ENCODE measurements at places on chromosomes 2 and 18.

- H3K4me1 ChIP-seq = no peaks in the 10 kb centered on the region
- H3K36me3 ChIP-seq = peaks cover 5% of the 10 kb centered on the region
- no peak overlapping the region for H3K4me3 ChIP-seq
- H3K27ac ChIP-seq = no peak overlapping the region
- peaks cover 1% of the 10 kb centered on the region for H3K27me3 ChIP-seq
These were observed 54.2 kb downstream of the PDE1A start for GRCh38 chr2:182372661-182373060.

DNA sequence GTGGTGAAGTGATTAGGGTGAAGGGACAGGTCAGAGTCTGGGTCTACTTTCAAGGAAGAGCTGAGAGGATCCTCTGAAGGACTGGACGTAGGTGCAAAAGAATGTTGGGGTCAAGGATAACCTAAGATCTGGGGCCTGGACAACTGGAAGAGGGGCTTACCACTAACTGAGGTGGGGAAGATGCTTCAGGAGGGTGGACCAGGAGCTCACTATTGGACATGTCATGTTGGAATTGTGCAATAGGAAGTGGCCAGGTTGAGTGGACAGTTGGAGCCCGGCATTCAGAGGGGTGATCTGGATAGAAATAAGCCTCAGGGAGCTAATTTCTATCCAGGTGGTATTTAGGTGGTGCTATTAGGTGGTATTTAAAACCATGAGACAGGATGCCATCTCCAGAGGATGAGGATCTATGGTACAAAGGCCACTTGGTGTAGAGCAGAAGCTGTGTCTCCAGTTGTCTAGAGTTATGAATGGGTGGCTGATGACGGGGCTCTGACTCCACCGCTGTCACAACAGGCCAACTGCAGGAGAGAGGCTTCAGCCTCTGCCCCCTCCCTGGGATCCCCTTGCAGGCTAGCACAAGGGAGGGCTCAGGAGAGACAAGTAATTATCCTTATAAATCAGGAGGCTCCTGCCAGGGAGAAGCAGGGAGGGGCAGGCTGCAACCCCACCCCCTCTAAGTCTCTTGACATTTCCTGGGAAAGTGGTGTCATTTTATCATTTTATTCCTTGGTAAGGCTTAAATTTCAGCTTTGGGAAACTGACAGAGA, 158.0 kb downstream of the SMAD7 start:
- no peak for DNase-seq
- no peak overlapping the region for H3K27ac ChIP-seq
- no peaks in the 10 kb centered on the region for H3K27me3 ChIP-seq
- H3K36me3 ChIP-seq = no peaks in the 10 kb centered on the region
- no peak overlapping the region for H3K4me3 ChIP-seq

DNA sequence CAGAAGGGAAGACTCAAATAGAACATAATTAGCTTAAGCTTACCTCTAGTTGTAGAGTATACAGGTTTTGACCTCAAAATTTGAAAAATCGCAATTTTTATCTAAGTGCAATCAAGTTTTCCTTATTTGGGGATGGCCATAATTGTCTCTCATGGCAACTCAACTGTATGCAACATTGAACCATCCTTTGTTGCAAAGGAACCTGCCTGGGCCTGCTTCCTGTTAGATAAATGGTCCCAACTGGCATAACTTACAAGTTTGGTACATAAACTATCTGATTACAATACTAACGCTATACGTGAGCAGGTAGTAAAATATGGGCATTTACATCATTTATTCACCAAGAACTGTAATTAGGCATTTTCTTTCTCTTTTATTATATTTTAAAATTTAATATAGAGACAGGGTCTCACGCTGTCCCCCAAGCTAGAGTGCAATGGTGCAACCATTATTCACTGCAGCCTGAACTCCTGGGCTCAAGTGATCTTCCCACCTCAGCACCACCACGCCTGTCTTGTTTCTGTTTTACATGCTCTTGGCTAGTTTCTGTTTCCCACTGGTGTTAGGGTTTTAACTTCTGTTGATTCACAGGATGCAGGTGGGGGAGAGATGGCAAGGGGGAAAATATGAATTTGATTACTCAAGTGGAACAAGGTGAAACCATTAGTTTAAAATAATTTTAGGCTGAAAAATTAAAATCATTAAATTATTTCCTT, 55.3 kb upstream of the B3GNT2 start:
- peaks cover 5% of the 10 kb centered on the region for H3K36me3 ChIP-seq
- DNase-seq = no peak
- peak overlapping the region; percentile 46 for H3K27ac ChIP-seq
- H3K4me1 ChIP-seq = no peaks in the 10 kb centered on the region

DNA sequence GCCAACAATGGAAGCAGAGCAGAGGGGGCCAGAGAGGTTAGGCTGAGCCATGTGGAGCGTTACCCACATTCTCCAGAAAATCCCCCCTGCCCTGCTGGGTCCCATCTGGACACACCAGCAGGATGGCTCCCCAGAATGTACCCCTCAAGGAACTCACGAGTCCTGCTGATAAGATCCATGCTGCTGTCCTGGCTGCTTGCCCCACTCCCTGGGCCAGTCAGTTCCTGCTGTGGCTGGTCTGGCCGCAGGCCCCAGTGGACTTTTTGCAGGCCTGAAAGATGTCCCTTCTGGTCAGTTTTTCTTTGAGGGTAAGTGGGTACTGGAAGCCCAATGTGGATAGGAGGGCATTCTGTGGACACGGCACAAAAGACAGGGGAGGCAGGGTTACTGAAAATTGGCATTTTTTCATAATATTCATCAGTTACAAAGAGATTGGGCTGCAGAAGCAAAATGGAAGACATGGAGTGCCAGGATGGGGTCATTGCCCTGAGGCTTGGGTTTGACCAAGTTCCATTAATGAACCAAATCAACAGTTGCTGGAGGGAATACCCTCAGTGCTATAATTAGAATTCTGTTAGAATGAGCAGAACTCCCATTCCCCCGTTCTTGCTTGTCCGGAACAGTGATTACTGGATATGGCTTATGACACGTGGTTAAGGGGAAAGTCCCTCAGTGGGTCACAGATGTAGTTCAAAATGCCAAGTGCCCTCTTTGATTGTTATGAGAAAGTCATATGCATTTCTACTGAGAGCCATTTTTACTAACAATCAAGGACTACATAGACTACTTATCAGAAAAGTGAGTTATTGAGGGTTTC, 38.7 kb downstream of the SLC4A5 start:
- no peak for DNase-seq
- no peak overlapping the region for H3K27ac ChIP-seq
- peaks cover 4% of the 10 kb centered on the region for H3K4me1 ChIP-seq
- H3K36me3 ChIP-seq = peaks cover 6% of the 10 kb centered on the region
- H3K27me3 ChIP-seq = no peaks in the 10 kb centered on the region

GRCh38 chr2:237222601-237223041, 136.9 kb downstream of the COPS8 start:
- no peak overlapping the region for H3K27ac ChIP-seq
- H3K27me3 ChIP-seq = peaks cover 9% of the 10 kb centered on the region
- H3K4me1 ChIP-seq = no peaks in the 10 kb centered on the region
- no peak overlapping the region for H3K4me3 ChIP-seq

DNA sequence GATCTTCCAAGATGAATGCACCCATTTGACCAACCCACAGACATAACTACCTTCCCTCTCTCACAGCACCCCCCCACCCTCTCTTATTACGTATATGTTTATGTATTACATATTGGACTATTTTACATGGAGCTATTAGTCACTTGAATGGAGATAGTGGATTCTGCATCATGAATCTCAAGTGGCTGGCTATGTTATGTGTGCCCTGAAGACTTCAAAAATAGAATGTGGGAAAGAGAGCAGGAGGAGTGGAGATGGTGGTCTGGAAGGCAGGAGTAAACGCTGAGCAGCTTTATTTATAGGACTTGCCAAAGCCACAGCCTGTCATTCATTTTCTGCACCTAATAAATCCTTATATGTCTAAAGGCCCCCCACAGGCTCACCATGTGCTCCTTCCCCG, 4.9 kb downstream of the ANTXR1 start:
- H3K36me3 ChIP-seq = no peaks in the 10 kb centered on the region
- peaks cover 6% of the 10 kb centered on the region for H3K4me1 ChIP-seq
- no peak overlapping the region for H3K27ac ChIP-seq

GRCh38 chr18:12571630-12572029, 86.3 kb downstream of the SPIRE1 start:
- H3K27ac ChIP-seq = no peak overlapping the region
- no peaks in the 10 kb centered on the region for H3K27me3 ChIP-seq
- H3K36me3 ChIP-seq = no peaks in the 10 kb centered on the region

DNA sequence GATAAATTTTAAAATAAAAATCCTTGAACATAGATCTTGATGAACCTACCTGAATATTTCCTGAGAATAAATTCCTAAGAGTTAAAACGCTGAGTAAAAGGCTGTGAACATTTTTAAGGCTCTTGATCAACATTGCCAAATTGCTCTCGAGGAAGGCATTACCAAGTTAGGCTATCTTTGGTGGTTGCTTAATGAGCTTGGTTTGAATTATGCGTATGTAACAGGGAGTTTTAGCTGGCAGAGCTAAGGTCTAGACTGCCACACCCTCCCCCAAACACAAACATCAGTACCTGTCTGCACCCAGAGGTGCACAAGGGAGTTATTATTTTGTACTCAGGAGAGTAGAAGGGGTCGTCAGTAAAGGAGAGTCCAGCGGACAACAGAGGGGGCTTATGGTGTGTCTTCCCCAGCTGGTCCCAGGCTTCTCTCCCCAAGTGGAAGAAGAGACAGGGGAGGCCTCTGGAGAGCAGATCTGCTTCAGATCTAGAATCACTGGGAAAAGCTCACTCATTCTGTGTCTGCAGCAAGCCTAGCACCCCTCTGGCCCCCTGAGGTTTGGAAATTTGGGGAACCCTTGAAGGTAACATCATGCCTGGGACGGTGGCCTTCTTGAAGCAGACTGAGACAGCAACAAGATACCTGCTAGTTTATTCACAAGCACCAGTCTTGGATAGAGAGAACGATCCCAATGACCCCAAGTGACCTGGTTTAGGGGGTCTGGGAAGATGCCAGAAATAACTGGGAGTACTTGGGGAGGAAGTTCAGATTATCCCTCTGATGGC, 197.2 kb upstream of the ID2 start:
- no peak overlapping the region for H3K27ac ChIP-seq
- no peak overlapping the region for H3K4me3 ChIP-seq
- no peaks in the 10 kb centered on the region for H3K27me3 ChIP-seq
- no peak for DNase-seq
- H3K36me3 ChIP-seq = no peaks in the 10 kb centered on the region

DNA sequence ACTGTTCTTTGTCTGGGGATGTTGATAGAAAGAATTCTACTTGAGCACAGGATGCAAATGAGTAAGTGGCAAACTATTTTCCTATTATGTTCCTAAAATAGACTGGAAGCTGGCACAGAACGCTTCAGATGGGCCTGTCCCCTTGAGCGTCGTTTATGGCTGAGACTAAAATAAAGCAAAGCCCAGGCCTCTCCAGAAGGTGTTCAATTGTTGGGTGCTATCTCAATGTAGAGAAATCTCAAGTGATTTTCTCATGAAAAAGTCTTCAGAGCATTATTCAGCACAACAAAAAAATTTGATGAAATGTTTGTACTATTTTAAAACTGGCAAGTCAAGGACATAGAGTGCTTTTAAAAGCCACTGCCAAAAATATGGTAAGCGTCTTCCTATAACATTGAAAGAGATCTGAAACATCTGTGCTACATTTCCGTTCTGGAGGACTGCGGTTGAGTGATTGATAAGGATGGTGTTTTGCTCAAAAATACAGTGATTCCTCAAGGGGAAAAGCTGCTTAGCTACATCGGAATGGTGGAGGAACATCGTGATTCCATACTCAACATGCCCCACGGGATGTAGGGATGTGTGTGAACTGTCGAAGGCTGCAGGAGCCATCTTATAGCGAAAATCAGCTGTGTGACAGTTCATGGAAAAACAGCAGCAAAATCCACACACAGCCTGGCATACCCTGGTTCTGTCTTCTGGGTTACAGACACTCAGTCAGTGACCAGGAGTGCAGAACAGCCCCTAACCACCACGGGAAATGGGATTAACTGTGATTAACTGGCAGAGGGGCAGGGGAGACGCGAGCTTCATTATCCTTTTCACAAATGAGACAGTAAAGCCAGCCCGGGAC, 10.4 kb upstream of the LRRFIP1 start:
- no peaks in the 10 kb centered on the region for H3K36me3 ChIP-seq
- no peaks in the 10 kb centered on the region for H3K27me3 ChIP-seq

DNA sequence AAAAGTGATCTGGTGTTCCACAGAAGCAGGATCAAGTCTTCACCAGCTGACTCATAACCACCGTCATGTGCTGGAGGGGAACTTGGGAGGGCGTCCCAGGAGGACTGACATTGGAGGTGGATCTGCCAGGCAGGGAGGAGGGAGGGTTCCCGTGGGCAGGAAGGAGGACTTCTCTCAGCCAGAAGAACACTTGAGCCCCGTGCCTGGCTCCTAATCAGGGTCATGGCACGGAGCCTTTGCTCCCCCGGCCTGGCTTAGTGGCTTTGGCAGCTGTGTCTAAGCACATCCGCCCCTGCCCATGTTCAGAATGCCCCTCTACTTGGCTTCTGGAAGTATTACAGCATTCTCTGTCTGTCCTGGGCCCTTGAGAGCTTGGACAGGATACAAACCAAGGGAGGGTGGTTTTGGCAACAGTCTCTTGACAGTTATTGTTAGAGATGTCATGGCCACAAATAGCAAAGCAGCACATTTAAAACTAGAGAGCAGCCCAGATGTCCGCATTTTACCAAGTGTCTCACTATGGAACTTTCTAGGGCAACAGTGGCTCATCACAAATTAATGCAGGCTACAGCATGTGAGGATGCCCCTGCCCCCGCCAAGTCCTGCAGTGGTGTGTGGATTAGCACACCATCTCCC, 11.5 kb downstream of the PPP1R7 start:
- no peak for DNase-seq
- peaks cover 77% of the 10 kb centered on the region for H3K36me3 ChIP-seq
- H3K27me3 ChIP-seq = no peaks in the 10 kb centered on the region
- H3K27ac ChIP-seq = no peak overlapping the region

- H3K27me3 ChIP-seq = peaks cover 2% of the 10 kb centered on the region
- H3K36me3 ChIP-seq = no peaks in the 10 kb centered on the region
- peaks cover 36% of the 10 kb centered on the region for H3K4me1 ChIP-seq
- peak; percentile 18 for DNase-seq
- H3K27ac ChIP-seq = peak overlapping the region; percentile 87
These were observed 221.3 kb downstream of the BCL2 start for GRCh38 chr18:63098018-63098981.
